Stimulated activated CD8-positive, alpha-beta memory T cell treated with anti-CD3 and anti-CD28 coated beads, Interleukin-4, amount 100 ng/mL, for 48 hours (primary cell): ENCODE measurements at places on chromosomes 2 and 18.

DNA sequence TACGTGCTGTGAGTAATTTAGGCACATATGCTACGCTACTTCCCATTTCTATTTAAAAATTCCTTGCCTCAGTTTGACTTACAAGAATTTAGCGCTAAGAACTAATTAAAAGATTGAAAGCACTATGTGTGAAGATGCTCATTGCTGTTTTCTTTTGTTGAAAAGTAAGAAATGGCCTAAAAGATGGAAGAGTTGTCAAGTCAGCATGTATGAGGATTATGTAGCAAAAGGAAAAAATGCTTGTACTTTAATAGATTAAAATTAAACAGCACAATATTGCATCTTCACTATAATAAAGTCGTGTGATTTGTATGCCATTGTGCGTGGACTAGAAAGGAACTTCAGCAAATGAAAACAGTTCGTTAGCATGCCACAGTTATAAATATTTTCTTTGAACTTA lies 77.0 kb downstream of the COX7A2L start:
- no peak for DNase-seq

DNA sequence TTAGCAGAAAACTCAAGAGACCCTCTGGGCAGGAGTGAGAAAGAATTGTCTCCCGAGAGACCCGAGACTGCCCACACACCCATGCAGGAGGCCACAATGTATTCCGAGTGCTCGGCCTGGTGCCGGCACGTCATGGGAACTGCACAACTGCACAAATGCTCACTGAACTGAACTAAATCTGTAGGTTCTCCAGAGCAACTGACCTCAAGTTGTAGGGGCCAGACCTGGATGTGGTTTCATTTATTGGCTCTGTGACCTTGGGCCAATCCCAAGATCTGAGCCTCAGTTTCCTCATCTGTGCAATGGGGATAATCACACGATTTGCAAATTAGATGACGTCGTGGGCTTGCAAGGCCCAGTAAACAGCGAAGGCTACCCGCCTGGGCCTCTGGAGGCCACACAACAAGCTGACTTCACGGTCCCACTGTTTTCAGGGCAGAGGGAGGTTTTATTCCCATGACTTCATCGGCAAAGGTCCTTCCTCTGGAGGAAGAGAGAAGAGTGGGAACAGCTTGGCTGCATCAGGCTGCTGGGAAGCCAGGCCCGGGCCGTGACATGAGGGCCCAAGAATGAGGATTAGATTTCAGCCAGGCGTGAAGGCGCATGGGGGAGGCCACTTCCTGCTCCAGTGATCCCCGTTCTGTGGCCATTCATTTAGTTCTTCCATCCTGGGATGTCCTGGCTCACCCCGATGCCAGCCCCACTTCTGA lies 3.6 kb upstream of the ERFE start:
- no peak for DNase-seq

- DNase-seq: no peak
These were observed 76.0 kb upstream of the SALL3 start for GRCh38 chr18:78903436-78904178.

- DNase-seq: no peak
These were observed 44.2 kb downstream of the ARID5A start for GRCh38 chr2:96580771-96581170.

DNA sequence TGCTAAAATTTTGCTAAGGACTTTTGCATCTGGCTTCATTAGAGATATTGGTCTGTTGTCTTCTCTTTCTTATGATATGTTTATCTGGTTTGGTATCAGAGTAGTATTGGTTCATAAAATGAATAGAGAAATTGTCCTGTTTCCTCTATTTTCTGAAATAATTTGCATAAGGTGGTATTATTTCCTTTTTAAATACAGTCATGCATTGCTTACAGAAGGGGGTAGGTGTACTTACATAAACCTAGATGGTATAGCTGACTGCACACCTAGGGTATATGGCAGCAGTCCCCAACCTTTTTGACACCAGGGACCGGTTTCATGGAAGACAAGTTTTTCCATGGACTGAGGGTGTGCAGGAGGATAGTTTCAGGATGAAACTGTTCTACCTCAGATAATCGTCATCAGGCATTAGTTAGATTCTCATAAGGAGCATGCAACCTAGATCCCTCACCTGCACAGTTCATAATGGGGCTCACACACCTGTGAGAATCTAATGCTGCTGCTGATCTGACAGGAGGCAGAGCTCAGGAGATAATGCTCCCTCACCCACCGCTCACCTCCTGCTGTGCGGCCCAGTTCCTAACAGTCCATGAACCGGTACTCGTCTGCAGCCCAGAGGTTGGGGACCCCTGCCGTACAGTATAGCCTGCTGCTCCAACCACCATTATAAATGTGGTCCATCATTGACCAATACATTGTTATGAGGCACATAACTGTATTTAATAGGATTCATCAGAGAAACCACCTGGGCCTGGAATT lies 189.2 kb downstream of the FAM210A start:
- DNase-seq: no peak

DNA sequence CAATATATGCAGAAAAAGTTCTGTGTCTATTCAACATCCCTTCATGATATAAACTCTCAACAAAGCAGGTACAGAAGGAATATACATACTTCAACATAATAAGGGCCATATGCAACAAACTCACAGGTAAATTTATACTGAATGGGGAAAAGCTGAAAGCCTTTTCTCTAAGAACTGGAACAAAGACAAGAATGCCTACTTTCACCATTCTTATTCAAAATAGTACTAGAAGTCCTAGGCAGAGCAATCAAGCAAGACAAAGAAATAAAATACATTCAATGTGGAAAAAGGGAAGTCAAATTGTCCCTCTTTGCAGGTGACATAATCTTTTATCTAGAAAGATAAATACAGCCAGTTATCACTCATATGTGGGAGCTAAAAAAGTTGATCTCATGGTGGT lies 116.3 kb downstream of the ACVR1 start:
- no peak for DNase-seq

DNA sequence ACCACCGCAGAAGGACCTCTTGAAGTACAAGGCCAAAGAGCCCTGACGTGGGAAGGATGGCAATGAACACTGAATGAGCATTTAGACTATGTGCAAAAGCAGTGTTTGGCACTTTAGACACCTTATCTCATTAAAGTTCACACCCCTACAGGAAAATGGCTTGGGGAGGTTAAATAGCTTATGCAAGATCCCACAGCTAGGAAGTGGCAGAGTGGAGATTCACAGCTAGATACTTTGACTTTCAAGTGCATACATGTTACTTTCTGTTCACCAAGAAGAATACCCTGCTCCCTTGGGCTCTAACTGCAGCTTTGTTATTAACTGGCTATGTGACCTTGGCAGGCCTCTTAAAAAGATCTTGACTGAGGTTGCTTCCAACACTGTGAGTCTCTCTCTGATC lies 58.2 kb downstream of the ICOS start:
- no peak for DNase-seq

DNA sequence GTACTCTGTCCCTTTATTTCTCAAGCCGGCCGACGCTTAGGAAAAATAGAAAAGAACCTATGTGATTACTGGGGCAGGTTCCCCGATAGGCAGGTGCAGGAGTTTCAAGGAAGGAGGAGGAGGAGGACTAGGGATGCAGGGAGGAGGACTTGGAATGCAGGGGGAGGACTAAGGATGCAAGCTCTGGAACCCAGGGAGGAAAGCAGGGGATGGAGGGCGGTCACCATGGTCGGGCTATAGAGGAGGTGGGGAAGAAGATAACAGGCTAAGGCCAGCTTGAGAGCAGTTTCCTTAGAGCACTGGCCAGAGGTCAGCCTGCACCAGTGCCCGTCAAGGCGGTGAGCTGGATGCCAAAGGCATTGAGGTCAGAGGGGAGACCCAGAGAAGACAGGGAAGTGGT lies 18.7 kb upstream of the B3GNT7 start:
- DNase-seq: no peak
